ENCODE measurements at places on chromosomes 4 and X.

GRCh38 chr4:6107114-6107791 lies 89.0 kb upstream of the C4orf50 start:
- no peak for DNase-seq

DNA sequence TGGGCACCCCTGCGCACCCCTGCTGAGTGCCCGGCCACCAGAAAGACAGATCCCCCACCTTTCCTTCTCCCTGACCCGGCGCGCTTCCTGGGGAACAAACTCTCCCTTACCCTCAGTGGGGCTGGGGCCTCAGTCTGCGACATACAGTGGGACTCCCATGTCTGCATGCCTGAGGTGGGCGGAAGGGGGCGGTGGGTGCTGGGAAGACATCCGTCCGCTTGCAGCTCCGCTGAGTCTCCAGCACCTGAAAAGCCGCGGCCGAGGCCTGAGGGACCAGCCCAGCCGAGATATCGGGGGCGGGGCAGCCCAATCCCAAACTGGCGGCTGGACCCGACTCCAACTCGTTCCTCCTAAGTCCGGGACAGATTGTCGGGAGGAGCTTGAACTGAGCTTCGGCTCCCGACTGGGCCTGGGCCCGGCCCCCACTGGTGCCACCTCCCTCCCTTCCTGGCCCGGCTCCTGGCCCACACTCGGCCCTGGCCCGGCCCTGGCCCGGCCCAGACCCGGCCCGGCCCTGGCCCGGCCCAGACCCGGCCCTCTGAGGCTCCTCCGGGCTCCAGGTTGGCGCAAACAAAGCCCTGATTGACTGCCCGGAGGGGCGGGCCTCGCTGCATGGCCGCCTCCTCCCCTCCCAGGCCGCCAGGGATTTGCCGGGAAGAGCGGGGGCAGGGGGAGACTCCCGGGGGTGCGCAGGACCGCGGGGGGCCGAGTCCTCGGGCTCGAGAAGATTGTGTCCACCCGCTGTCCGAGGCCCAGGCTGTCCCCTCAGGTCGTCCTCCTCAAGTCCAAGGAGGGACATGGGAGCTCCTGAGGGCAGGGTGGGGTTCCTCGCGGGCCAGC lies 877 bp upstream of the SLC16A2 start:
- DNase-seq, result no peak

GRCh38 chr4:150533673-150534072 lies 48.3 kb upstream of the MAB21L2 start:
- no peak for DNase-seq

GRCh38 chr4:37905533-37906169 lies 14.8 kb downstream of the TBC1D1 start:
- DNase-seq, result no peak

DNA sequence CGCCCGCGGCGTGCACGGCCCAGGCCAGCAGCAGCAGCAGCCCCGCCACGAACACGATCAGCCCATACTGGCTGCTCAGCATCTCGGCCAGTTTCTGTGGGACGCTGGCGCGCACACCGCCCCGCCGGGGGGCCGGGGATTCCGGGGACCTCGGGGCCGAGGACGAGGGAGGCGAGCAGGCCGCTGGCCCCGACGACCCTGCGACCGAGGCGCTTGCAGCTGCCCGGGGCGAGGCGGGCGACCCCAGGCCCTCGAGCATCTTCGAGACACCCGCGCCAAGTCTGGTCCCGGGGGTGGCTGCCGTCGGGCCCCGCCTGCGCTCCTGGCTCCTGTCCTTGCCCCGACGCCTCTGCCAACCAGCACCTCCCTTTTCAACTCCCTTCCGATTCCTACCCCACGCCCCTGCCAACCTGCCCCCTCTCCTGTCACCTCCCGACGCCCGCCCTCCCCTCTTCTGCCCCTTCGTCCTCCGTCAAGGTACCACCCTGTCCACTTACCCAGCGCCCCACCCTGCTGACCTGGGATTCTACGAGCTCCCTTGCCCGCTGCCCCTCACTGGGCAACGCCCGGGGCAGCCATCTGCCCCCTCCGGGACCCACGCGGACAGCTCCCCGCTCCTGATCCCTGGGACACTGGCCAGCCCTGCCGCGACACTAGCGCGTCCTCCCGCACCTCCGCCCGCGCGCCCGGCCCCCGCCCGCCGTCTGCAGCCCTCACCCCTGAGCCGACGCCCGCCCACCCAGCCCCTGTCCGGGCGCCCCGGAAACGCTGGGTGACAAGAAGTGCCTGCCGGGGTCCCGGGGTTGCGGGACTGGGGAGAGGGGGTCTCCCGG lies at the start of gene OTOP1:
OTOP1 (minus strand) TSS at position 324 of the 833 bp plus-strand sequence; CDS start at position 259, 65 bp downstream.
- DNase-seq, result no peak

GRCh38 chrX:23854122-23854521 lies 53.6 kb downstream of the APOO start:
- DNase-seq, result no peak

GRCh38 chr4:81258841-81259550 lies 44.0 kb upstream of the PRKG2 start:
- DNase-seq, result no peak

GRCh38 chr4:111187108-111187507 lies 564.2 kb upstream of the PITX2 start:
- DNase-seq, result no peak

DNA sequence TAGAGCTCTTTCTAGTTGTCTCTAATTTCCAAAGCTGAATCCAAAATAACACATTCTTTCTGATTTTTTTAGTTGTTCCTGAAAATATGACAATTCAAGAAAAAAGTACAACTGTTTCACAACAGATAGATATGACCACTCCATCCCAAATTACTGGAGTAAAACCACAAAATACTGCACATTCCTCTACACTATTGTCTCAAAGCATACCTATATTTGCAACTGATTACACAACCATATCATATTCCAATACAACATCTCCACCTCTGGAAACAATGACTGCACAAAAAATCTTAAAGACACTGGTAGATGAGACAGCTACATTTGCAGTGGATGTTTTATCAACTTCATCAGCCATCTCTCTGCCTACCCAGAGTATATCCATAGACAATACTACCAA lies 43.6 kb downstream of the ADGRG4 start:
- DNase-seq, result no peak

DNA sequence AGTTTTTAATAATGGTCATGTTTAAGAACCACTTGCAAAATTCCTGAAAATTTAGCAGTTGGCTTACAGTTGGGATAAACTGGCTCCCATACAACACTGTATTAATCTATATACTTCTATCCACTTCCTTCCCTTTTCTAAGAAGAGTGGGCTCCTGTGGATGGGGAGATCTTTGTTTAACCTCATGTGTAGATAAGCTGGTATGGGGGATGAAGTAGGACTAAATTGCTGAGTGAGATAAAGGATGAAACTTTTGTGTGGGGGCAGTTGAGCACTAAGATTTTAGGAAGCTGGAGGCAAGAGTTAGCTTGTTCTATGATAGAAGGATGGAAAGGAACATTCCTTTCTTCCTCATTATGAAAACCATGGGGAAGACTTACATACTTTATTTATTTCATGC lies 54.6 kb upstream of the ATP8A1 start:
- no peak for DNase-seq
